Right renal pelvis (tissue), 4 donors: ENCODE measurements at places on chromosomes 12 and 14.

GRCh38 chr14:90381999-90382451, 14.8 kb upstream of the CALM1 start:
- no peak for DNase-seq

DNA sequence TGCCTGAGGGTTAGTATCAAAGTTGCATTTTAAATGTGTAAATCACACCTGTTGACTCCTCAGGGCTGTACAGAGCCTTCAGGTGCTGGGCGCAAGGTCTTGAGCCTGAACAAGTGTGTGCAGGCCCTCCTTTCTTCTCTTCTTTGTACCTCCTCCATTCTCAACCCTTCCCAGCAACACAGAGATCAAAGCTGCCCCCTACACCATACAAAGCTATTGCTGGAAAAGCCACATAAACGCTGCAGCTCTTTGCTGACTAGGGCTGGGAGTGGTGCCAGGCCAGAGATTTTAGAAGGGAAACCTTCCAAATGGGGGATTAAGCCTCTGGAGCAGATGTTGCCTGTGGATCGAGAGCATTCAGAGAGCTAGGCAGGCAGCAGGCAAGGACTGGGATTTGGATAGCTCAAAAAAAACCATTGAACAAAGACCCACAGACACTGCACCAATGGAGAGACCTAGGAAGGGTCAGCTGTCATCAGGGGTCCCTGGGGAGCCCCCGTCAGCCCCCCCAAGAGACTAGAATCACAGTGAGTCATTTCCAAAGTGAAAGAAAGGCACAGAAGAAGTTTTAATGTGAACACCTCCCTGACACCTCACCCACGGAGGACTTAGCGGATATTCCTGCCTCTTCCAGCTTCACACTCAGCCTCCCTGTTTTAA, 18.2 kb upstream of the SUSD6 start:
- DNase-seq, result no peak

GRCh38 chr14:96095581-96096476, 56.7 kb downstream of the C14orf132 start:
- no peak for DNase-seq

- no peak for DNase-seq
Measured at GRCh38 chr12:92421042-92421441, 275.4 kb upstream of the BTG1 start.

DNA sequence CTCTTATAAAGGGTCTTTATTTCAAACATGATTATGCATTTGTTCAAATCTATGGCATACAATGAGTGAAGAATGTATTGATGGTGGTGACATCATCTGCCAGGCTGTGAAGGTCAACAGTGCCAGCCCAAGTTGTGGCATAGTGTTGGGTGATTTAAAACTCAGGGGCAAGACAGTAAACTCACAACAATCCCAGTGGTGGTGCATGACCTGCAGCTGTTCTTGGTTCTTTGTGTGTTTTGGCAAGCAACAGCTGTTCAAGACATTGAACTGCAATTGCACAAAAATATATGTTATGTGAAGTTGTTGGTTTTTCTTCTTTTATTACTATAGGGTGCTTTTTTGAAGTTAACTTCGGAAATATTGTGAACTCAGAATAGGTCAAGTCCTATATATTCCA, 851.6 kb downstream of the NRXN3 start:
- no peak for DNase-seq

GRCh38 chr12:52399756-52400155, 6.4 kb downstream of the KRT82 start:
- DNase-seq, result no peak

DNA sequence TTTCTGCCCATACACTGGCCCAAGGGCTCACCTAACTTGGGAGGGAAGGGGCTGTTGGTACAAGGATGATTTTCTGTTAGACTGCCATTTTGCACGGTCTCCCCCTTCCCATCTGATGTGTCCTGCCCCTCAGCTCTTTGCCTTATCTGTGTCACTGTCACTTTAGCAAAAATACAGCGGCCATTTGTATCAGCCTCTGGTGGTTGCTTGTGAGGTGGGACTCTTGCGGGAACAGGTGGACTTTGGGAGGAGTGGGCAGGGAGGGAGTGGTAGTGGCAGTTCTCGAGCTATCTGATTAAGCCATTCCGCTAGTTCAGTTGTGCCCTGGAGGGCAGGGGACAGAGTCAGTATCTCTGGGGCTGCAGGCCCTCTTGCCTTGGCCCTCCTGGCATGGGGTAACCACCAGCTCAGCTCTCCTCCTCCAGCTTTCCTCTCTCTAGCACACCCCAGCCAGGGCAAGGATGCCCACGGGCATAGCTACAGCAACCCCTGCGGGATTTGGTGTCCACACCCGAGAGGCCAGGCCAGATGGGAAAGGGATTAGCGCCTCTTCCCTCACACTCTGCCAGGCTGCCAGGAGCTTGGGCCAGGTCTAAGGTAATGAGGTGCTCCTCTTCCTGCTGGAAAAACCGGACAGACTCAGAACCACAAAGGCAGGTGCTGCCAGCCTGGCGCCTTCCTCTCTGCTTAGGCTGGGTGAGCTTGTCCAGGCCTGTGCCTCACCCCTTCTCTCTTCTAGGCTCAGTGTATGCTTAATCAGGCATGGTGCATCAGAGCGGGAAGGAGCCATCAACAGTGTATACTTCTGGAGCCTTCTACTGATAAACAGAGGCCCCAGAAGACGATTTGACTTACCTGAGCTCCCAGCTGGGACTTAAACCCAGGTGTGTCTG, 8.7 kb downstream of the SLC48A1 start:
- DNase-seq, result no peak

DNA sequence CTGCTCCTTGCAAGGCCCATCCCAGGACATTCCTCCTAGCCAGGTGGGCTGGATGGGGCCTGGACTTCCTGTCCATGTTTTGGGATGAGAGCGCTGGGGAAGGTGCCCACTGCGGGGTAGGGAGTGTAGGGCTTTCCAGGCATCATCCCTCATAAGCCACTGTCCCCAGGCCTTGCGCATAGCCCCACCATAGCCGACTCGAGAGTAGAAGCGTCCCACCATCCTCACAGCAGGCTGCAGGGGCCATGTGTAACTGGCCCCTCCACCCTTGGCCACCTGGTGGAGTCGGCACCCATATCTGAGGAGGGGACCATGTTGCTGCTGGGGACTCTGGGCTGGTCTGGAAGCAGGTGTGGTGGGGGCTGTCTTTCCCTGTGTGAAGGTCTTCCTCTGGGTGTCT, 30.5 kb downstream of the SH2B3 start:
- DNase-seq, result no peak

GRCh38 chr12:120119271-120119973, 2.9 kb upstream of the RAB35 start:
- DNase-seq, result no peak

DNA sequence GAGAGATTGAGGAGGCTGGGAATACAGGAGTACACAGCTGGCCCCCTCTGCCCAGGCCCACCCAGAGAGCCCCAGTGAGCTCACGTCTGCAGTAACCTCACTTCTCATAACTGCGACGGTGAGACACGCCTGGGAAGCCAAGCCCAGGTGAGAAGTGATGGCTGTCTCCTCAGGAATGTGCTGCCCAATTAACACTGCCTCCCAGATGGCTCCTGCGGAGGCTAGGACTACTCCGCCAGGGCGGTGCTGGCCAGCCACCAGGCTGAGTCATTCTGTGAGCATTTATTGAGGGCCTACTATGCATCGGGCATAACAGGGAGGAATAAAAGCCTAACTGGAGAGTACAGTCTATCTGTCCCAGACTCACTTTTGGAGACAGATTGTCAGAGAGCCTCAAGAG, 9.3 kb upstream of the TMEM106C start:
- no peak for DNase-seq

DNA sequence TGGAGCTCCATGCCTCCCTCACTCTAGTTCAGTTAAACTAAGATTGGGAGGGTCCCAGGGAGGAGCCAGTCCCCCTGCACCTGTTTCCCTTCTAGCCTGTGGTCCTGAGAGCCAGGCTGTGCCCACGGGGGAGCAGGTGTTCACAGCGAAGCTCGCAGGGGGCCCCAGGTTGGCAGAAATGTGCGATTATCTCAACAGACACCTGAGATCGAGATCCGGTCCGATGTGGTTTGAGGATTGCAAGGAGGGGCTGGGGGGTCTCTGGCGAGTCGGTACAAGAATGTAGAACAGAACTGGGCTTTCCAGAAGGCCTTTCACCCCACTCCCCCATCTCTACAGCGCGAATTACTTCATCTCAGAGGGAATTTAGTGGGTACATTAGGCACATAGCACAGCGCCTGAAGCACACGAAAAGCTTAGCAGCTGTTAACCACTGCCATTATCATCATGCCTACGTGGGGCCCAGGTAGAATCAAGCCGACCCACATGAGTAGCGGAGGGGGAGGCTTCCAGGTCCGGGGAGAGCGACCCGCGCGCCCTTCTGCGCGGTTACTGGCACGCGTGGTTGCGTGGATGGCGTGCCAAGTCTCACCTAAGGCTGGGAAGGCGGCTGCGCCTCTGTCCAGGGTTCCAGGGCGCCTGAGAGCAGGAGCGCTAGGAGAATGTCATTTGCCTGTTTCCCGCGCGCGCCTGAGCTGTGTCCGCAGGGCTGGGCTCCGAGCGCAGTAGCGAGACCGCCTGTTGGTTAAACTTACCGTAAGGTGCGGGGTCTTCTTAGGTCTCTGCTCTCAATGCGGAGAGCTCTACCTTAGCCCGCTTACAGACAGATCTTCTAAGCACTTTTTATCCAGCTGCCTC, 1539.5 kb upstream of the TMEM132C start:
- DNase-seq, result no peak

DNA sequence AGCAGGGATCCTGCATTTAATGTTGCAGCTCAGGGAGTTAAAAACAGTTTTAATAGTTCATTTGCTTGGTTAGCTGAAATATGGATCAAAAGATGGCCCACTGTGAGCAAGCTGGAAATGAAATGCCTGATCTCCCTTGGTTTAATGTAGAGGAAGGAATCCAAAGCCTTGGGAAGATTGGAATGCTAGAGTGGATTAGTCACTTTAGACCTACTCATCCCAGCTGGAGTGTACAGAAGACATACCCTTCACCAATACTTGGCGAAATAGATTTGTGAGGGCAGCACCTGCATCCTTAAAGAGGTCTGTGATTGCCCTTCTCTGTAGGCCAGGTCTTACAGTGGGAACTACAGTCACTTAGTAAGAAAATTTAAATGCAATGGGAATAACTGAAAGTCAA, 58.0 kb upstream of the KRAS start:
- no peak for DNase-seq

DNA sequence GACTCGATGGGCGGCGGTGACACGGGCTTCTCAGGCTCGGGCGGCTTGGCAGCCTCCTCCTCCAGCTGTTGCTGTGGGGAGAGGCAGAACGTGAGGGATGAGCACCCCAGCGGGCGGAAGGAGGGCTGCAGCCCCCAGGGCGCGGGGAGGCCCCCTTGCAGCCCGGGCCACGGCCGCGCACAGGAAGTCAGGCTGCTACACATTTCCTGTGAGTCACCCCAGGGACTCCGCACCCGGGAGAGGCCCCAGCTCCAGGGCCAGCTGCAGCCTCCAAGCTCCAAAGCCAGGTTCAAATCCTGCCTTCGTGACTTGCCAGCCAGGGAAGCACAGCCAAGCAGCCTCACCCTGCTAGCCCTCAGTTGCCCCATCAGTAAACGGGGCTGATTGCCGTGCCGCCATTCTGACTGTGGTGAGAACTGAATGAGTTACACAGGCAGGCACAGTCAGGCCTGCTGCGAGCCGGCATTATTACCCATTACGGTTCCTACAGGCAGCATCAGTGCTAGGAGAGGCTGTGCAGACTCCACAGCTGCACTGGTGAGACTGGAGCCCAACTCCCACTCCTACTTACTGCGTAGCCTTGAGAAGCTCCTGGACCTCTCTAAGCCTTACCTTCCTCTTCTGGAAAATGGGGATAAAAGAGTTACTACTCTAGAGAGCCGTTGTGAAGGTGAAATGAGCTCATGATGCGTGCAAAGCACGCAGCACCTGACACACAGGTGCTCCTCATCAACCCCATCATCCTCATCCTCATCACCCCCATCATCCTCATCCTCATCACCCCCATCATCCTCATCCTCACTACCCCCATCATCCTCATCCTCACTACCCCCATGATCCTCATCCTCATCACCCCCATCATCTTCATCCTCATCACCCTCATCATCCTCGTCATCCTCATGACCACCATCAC, 100.9 kb downstream of the NCOR2 start:
- no peak for DNase-seq

DNA sequence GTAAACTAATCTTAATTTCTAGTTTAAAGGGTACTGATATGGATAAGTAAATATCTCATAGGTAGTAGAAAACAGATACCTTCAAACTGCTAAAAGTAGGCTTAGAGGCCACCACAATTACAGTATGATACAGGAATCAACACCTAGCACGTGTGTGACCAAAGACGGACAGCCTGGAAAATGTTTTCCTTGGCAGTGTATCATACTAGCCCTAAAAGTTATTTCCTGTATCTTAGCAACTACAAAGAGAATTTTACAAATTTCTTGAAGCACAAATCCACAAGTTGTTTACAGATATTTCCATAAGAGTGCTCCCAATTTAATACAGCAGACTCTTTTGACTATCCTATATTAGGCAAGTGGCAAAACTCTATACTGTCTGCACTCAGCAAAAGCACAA, 106.0 kb downstream of the ITPR2 start:
- no peak for DNase-seq

DNA sequence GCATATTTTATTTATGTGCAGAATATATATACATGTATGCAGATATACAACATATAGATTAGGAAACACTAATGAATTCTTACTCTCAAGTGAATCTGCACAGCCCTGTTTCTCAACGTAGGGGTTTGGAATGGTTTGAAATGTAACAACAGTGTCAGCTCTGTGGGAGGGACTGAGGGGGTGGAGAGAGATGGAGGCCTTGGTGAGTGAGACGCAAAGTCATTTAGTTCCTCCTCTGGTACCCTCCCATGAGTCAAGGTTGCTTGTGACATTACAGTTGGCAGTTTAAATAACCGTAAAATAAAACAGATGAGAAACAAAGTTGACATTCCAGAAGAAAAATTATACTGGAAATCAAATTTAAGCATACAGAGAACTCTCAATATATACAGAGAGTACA, 313.0 kb upstream of the PRKD1 start:
- DNase-seq, result no peak

- no peak for DNase-seq
Measured at GRCh38 chr14:104420990-104421389, 158.6 kb upstream of the C14orf180 start.

- DNase-seq, result no peak
Measured at GRCh38 chr12:124620606-124621295, 53.3 kb upstream of the NCOR2 start.

GRCh38 chr14:104722938-104723650, 935 bp upstream of the ADSS1 start:
- DNase-seq, result no peak

DNA sequence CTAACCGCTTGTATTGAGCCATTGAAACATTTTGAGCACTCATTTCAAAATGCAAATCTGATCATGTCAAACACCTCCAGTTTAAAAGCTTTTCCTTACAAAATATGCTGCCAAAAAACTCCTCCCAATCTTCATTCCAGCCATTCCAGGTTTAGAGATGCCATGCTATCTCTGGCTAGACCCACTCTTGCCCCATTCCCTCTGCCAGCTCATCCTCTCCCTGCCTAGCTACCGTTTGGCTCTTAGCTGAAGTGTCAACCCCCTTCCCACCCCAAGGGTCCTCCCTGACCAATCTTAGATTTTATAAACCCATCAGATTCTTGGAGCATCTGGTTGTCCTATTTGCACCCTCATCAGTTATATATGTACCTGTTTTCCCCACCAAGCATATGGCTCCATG, 75.0 kb downstream of the SCAF11 start:
- DNase-seq, result no peak

- DNase-seq, result no peak
Measured at GRCh38 chr12:19444097-19444496, 4.8 kb downstream of the AEBP2 start.

- no peak for DNase-seq
Measured at GRCh38 chr12:1367331-1368291, 226.8 kb downstream of the FBXL14 start.

- DNase-seq, result no peak
Measured at GRCh38 chr14:78010688-78011087, 159.5 kb upstream of the NRXN3 start.
